Fibroblast of lung (primary cell): ENCODE measurements at places on chromosomes 1 and 21. TPM values are rescaled to one million over a fixed set of nuclear protein-coding genes. Genes with fewer than 3 reads are reported as not detected.

- DNase-seq, result peak; percentile 23
These were observed 58.2 kb downstream of the FAF1 start for GRCh38 chr1:50901872-50902271.

DNA sequence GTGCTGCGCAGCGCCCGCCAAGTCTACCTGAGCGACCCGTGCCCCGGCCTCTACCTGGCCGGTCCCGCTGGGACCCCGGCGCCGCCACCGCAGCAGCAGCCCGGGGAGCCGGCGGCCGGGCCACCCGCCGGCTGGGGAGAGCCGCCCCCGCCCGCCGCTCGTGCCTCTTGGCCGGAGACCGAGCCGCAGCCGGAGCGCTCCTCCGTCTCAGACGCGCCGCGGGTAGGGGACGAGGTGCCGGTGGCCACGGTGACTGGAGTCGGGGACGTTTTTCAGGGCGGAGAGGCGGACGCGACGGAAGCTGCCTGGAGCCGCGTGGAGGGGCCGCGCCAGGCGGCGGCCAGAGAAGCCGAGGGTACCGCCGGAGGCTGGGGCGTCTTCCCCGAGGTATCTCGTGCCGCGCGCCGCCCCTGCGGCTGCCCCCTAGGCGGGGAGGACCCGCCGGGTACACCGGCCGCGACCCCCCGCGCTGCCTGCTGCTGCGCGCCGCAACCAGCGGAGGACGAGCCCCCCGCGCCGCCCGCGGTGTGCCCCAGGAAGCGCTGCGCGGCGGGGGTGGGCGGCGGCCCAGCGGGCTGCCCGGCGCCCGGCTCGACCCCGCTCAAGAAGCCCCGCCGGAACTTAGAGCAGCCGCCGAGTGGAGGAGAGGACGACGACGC, 646 bp downstream of the IER5 start:
- peak; percentile 14 for DNase-seq

The ANKRD65 gene
- 1.3 and 2.0 TPM in 2 replicates for total RNA-seq

The C2CD2 gene
- total RNA-seq, result 18.0 and 22.3 TPM in 2 replicates

The CD84 gene
- under 0.01 TPM in 1 of 2 replicates, not detected in the other for total RNA-seq

The AMY1C gene
- not detected in 2 replicates for total RNA-seq

The ENSA gene
- total RNA-seq, result 53.7 and 78.1 TPM in 2 replicates

The FAM151A gene
- not detected in 2 replicates for total RNA-seq

DNA sequence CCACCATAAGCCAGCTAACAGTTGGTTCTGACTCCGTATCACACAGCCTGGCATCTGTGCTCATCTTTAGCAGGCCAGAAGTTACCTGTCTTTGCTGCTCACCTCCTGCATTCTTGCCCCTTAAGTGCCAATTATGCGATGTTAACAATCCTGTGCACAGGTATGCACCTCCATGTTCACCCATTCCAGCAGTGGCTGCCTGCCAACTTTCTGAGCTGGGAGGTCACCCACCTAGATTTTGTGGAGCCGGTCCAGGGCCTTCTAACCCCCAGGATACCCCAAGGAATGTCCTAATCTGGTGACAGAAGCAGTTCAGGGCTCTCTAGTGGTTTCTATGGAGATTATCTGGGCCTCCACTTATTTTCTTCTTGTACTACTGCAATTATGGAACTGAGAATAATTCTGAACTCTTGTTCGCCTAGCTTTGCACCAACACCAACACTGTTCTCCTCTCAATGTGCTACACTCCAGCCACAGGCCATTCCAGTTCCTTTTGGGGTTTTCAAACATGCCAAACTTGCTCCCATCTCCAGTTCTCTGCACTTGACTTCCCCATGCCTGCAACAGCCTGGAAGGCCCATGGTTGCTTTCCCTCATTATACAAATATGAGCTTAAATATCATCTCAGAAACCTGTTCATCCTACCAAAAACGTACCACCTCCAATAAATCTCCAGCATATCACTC, 9.0 kb downstream of the BCAR3 start:
- DNase-seq, result no peak

DNA sequence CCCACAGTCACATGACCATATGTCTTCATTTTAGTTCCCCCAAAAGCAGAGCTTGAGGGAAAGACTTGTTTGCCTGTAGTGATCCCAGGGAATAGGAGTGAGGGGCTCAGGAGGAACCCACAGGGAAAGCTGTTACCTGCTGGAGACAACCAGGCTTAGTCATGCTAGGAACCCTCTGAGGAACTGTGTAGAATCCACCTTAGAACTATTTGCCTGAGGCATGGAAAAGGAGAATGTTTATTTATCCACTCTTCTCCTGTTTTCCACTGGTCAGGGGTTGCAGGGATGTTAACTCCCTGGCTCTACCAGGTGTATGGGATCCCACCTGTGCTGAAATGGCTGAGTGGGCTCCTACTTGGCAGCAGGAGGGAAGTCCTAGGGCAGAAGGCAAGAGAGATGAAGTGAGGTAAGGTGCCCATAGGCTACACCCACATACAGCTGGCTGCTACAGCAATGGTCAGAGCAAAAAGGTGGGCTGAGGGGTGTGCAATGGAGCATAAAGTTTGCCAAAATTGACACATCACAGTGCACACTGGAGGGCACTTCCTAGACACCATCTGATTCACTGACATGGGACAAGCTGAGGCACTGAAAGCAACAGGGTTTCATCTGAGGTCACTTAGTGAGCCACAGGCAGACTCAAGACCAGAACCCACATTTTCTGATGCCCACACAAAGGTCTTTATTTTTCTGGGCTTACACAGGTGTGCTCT, 29.7 kb upstream of the CYP4B1 start:
- no peak for DNase-seq

DNA sequence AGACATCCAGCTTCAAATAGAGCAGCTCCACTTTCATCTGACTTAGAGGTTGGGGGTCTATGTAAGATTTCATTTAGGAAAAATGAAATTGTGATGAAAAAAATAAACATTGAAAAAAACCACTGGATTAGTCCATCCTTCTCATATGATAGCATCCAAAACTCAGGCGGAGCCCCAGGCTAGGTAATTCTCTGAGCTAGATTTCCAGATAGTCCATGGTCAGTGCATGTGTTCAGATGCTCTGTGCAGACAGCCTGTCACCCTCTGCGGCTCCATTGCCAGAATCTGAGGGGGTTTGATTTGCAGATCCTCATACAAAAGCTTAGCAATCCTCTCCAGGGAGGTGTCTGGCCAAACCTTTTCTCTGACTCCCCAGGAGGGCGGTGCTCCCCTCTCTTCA, 49.2 kb downstream of the C8B start:
- no peak for DNase-seq

DNA sequence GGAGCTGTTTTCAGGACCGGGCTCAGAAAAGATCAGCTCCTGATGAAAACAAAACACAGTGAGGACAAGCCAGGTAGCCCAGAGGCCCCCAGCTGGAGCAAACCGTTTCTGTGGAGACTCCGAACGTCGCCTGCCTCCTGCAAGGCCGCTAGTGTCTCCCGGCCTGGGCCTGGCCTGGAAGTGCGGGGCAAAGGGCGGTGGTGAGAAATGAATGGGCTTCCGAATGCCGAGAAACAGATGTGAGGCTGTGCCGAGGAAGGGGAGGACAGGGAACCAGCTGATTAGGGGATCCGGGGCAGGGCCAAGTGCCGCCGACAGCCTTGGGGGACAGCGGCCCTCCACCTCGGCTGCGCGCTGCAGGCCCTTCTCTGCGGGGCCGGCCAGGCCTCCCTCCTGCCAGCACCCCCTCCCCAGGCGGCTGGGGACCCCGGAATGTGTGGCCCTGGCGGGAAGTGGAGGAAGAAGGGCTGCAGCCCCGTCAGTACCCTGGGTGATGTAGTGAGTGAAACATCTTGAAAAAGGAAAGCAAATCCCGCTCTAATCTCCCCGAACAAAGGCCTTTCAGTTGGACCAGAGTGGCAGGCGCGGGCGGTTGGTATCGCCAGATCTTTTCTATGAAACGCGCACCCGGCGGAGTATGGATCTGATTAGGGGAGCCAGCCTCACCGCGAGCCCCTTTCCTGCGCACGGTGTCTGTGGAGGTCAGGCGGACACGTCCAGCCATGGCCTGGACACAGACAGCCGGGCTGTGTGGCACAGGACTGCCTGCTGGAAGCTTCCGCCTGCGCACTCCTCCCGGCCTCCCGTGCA, 52.6 kb downstream of the PRDM16 start:
- DNase-seq, result no peak

The AZIN2 gene
- total RNA-seq, result 4.4 and 9.1 TPM in 2 replicates

DNA sequence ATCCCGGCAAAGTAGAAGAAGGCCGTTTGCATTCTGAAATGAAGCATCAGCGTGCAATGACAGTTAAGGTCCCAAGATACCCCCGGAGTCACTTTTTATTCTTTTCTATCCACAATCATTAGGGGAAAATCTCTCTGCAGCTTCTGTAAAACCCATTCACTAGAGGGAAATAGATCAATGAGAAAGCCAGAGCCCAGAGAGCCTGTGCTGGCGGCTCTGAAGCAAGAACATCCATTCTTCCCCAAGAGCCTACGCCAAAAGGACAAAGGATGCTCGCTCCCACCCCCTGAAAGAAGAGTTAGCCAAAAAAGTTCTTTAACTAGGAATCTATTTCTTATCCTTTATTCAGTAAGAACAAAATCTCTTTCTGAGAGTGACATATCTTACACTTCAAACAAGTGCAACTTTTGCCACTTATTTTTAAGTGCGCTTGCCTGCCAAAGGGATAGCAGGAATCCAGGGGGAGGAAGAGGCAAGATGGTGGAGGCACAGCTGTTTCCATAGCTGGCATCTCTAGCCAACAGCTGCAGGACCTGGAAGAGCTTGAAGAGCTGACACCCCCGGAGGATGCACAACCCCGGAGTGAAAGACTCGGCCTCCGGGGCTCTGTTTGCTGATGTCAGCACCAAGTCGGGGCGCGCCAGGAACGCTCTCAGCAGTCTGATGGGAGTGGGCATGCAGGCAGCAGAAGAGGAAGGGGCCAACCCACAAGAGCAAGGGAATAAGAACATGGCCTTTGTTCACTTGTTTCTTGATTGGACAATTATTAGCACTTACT, 68.7 kb downstream of the KCNN3 start:
- DNase-seq, result no peak

- DNase-seq, result peak; percentile 63
These were observed 131.7 kb downstream of the PSMG1 start for GRCh38 chr21:39051588-39051949.

- no peak for DNase-seq
These were observed 16.0 kb downstream of the RBBP4 start for GRCh38 chr1:32666901-32667566.

DNA sequence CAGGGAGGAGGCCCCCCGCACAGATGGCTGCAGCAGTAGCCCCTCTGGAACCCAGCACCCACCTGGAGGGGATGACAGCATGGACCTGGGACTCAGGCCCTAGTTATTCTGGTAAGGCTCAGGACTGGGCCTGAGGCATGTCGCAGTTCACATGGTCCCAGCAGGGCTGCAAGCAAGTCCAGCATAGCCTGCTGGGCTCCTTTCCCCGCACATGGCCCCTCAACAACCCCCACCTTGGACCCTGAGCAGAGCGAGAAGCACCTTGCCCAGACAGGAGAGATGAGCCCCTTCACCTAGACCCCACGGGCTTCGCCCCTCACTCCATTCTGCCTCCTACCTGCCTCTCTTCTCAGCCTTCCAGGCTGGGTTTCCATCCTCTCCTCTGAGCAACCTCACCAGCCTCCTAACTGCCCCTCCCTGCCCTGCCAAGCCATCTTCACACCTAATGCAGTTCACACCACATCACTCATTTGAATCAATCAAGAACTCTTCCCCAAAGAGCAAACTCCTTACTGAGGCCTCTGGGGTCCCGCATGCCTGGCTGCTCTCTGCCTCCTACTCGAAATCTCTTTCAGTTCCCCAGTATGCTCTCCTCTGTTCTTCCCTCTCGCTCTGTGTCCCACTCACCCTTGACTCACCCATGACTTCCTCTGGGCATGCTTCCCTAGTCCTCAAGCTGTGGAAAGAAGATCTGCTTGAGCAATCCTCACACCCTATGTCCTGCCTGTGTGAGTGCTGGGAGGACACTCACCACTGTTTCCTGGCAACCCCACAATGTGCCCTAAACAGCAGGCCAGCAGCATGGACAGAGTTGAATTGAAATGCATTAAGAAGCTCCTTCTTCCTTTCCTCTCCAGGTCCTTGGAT, 9.4 kb upstream of the THEMIS2 start:
- peak; percentile 99 for DNase-seq
